ENCODE measurements at places on chromosomes 16 and 17.

DNA sequence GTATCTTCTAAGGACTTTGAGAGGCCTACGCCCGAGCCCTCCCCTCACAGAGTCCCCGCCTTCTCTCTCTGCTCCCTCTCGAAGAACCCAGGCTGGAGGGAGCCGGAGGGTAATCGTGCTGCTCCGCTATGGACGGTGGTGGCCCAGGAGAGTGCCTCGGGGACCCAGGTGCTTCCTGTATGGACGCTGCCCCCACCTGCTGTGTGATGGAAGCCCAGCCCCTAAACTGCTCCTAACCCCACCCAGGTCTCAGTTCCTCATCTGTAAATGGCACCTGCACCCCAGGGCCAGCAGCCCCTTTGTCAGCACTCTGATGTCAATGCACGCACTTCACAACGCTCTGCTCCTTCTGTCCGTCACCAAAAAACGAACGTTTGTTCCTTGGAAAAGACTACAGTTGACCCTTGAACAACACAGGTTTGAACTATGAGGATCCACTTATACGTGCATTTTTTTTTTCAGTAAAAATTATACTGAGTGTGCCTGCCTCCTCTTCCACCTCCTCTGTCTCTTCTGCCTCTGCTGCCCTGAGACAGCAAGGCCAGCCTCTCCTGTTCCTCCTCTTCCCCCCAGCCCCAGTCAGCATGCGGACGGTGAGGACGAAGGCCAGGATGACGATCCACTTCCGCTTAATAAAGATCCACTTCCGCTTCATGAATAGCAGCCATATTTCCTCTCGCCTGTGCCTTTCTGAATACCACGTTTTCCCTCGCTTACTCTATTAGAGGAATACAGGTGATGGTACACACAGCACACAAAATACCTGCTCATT is 118.3 kb downstream of the BANP start:
- peak; percentile 87 for DNase-seq

DNA sequence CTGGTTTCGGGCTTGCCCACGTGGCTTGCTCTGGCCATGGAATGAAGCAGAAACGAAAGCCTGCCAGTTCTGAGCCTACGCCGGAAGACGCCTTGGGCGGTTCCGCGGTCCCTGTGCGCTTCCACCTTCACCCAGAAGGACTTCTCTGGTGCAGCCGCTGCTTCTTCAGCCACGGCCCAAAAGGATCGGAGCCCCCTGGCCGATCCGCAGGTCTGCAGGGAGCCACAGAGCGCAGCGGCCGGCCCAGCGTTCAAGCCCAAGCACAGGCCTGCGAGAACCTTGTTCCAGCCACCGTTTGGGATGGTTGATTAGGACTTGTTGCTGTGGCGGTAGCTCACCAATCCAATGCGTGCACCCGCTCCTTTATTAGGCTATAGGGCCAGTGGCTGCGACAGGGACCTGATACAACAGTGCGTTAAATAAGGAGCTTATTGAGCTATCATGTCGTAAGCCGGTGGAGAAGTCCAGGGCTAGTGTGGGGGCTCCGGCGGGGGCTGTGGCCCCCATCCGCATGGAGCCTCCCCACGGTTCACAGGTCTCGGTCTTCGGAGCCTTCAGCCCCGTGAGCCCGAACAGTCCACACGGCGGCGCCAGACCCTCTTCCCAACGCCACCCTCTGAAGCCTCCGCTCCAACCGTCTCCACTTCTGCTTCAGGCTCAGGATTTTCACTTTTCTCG is 10.2 kb upstream of the MPP2 start:
- DNase-seq: peak; percentile 42

GRCh38 chr16:89613954-89614459 is 565 bp downstream of the DPEP1 start:
- no peak for DNase-seq

- DNase-seq: no peak
Observed at GRCh38 chr17:64742326-64742725, 80.2 kb upstream of the SMURF2 start.

DNA sequence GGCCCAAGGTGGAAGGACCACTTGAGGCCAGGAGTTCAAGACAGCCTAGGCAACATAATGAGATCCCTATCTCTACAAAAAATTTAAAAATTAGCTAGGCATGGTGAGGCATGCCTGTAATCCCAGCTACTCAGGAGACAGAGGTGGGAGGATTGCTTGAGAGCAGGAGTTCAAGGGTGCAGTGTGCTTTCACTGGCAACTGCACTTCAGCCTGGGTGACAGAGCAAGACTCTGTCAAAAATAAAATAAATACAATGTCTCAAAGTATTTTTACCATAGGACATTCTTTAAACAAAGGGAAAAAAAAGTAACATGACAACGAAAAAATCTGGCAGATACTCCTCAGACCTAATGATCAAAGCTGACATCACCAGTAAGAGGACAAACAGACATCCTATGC is 72.6 kb downstream of the FBXL20 start:
- no peak for DNase-seq

- DNase-seq: no peak
Observed at GRCh38 chr17:4703330-4703691, 626 bp downstream of the PELP1 start.

- DNase-seq: no peak
Observed at GRCh38 chr17:58632324-58633314, 59.2 kb downstream of the TEX14 start.

- DNase-seq: no peak
Observed at GRCh38 chr17:3035968-3036280, 27.5 kb downstream of the OR1D5 start.

DNA sequence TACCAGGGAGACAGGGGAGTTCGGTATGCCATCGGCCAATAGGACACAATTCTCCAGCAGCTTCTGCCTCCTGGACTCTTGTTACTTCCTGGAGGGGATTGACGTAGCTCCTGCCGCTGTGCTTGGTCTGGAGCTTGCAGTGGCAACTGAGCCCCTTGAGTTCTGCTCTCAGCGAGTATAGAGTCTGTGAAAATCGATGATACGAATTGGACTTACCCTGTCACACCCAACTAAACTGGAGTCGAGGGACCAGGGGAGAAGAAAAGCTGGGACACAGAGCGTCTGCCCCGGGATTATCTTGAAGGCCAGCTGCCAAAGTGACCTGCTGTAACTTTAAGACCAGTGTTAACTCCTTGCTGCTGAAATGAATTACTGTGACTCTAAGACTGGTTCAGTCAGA is 22.2 kb downstream of the SEC14L1 start:
- no peak for DNase-seq

All from CD4-positive, alpha-beta T cell treated with Interferon gamma for 1 hour (primary cell).